ENCODE measurements at places on chromosomes 1 and 21.

DNA sequence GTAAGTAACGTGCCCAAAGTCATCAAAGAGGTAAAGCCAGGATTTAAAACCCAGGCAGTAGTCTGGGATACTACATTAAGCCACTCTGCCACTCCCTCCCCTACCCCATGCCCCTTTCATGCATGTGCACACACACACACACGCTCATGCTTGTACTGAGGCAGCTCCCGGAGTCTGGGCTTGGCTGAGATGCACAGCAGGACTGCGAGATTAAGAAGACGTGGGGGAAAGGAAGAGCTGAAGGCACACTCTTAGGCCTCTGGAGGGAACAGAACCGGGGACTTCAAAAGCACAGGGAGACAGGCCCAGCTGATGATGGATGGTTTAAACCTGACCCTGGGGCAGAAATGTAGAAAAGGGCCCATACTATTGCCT lies 98.3 kb downstream of the GLIS1 start:
- DNase-seq, result no peak

DNA sequence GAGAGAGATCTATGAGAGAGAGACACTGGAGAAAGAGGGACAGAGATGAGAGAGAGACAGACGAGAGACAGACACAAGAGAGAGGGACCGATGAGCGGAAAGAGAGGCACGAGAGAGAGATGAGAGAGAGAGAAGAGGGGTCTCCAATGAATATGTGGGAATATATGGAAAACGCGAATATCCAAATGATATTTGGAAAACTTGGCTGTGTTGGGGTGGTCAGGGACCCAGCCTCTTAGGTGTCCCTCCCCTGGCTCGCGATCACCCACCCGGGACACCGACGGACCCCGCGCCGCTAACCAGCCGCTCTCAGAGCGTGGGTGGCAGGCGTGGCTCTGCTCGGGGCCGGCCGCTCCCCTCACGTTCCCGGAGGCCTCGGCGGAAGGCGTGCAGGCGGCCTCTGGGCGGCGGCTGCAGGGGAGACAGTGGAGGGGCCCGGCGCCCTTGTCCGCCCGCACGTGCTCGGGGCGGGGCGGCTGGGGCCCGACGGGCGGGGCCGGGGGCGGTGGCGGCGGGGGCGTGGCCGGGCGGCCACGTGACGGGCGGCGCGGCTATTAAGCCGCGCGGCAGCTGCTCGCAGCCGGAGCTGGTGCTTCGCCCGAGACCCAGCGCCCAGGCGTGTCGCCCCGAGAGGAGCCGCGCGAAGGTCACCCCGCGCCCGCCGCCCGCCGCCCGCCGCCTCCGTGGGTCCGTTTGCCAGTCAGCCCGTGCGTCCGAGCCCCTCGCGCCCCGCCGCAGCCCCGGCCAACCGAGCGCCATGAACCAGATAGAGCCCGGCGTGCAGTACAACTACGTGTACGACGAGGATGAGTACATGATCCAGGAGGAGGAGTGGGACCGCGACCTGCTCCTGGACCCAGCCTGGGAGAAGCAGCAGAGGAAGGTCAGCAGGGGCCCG lies at the start of gene ACTN2:
Gene ACTN2, plus strand, starts transcription at position 583 of the 898 bp plus-strand sequence. Its CDS starts 175 bp downstream, at position 758.
- no peak for DNase-seq

GRCh38 chr21:15052459-15052763 lies 12.4 kb downstream of the NRIP1 start:
- DNase-seq, result no peak

GRCh38 chr1:198639671-198640143 lies 867 bp downstream of the PTPRC start:
- no peak for DNase-seq

GRCh38 chr1:118338936-118339335 lies 153.9 kb upstream of the SPAG17 start:
- DNase-seq, result no peak

All from GM04503 (cell line).